ENCODE measurements at places on chromosomes 5 and 9.

DNA sequence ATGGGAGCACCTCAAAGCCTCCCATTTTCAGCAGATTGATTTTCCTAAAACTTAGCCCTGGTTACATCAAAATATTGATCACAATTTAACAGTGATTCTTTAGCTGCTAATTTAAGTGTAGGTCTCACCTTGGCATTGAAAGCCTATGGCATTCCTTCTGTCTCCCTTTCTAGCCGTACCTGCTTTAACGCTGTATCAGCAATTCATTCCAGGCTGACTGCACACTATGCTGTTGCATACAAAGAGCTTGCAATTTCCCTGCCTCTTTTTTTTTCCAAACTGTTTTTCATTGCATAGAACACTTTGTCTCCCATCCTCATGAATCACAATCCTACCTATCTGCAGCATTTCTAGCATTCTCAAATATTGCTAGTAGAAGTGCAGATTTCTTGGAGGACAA, 8.9 kb upstream of the AMACR start:
- DNase-seq = no peak

- DNase-seq = peak; percentile 12
Measured at GRCh38 chr5:122392824-122393223, 80.8 kb downstream of the SNCAIP start.

DNA sequence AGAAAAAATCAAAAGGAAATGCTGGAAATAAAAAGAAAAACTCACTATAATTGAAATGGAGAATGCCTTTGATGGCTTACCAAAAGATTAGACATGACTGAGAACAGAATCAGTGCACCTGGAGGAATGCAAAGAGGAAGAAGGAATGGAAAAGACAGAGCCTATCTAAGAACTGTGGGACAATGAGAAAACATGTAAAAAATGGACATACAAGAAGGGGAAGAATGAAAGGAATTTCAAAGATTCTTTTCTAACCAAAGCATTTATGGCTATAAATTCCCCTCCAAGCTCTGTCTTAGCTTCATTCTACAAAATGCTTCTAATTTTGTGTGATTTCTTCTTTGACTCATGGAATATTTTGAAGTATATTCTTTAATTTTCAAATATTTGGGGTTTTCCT, 47.5 kb upstream of the CLK4 start:
- no peak for DNase-seq

DNA sequence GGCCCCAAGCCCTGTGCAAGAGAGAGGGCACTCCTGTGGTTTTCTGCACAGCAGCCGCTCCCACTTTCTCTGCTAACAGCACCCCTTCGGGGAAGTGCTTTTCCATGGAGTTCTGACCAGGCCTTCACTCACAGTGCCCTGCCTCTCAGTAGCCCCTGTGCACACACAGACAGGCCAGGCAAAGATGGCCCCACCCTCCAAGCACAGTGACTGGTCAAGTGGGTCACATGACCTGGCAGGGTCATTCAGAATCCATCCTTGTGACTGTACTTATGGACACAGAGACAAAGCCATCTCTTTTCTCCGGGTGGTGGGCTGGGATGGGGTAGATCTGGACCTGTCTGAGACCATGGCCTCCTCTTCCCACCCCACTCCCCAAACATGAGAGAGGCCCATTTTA, 82.5 kb downstream of the PSD2 start:
- no peak for DNase-seq

- no peak for DNase-seq
Measured at GRCh38 chr5:17785774-17786173, 151.5 kb downstream of the TAF11L14 start.

DNA sequence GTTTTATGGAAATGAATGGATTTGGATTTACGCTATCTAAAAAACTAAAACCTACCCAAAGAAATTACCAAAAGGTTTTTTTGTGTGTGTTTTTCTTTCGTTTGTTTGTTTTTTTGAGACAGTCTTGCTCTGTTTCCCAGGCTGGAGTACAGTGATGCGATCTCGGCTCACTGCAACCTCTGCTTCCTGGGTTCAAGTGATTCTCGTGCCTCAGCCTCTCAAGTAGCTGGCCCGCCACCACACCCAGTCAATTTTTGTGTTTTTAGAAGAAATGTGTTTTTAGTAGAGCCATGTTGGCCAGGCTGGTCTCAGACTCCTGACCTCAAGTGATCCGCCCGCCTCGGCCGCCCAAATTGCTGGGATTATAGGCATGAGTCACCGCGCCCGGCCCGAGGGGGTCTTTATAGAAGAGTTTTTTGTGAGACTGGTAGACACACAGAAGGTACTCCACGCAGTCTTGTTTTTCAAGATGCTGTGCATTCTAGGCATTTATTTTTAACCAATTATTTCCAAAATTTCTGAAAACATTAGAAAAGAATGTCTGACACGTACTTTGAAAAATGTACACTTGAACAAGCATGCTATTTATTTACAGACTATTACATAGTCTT, 75.7 kb downstream of the NR6A1 start:
- no peak for DNase-seq

DNA sequence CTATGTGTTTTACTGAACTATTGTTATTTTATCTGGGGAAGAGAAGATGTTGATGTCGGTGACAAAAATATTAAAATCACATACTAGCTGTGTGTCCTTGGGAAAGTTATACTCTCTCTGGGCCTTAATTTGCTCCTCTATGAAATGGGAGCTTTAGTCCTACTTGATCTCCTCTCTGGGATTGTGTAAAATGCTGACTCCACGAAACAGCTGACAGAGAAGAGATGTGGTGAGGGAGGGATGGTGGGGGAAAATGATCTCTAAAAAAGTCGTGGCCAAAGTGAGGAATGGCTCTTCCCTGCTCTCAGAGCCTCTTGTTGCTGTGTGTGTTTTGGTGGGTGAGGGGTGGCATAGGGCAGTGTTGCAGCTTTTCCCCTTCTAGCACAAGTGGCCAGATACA, 173.7 kb downstream of the MELK start:
- no peak for DNase-seq

DNA sequence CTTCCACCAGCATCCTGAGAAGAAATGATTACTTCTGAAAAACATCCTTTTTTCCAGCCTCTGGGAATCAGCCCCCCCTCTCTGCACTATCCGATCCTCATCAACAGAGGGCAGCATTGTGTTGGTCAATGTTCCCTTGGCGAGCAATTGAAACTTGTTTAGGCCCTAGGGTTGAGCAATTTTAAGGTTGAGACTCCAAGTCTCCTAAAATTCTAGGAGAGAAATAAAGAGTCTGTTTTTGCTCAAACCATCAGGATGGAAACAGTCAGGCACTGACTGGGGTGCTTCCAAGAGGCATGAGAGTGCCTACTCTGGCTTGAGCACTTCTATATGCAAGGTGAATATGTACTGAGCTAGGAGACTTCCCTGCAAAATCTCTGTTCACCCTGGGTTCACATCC, 12.4 kb upstream of the CYFIP2 start:
- peak; percentile 12 for DNase-seq

GRCh38 chr5:17436761-17437221, 61.2 kb upstream of the TAF11L2 start:
- DNase-seq = peak; percentile 67

DNA sequence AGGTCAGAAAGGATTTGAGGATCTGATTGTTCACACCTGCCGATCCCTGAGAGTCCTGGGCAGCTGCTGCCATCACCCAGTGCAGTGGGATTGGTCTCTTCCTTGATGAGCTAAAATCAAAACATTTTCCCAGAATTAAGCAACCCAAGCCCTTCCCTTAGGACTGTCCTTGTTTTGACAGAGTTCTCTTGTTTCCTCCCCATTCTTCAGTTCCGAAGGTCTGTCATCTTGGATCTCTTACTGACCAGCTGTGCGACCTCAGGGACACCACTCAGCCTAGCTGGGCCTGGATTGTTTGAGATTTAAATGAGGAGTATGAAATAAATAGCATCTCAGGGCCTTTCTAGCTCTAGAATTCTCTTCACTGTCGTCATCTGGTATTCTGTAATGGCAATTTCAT, 90.3 kb upstream of the IQGAP2 start:
- no peak for DNase-seq

DNA sequence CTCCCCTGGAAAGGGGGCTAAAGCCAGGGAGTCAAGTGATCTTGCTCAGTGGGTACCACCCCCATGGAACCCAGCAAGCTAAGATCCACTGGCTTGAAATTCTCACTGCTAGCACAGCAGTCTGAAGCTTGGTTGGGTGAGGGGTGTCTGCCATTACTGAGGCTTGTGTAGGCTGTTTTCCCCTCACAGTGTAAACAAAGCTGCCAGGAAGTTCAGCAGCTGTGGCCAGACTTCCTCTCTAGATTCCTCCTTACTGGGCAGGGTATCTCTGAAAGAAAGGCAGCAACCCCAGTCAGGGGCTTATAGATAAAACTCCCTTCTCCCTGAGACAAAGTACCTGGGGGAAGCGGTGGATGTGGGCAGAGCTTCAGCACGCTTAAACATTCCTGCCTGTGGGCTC, 17.1 kb upstream of the EPB41L4A start:
- no peak for DNase-seq

DNA sequence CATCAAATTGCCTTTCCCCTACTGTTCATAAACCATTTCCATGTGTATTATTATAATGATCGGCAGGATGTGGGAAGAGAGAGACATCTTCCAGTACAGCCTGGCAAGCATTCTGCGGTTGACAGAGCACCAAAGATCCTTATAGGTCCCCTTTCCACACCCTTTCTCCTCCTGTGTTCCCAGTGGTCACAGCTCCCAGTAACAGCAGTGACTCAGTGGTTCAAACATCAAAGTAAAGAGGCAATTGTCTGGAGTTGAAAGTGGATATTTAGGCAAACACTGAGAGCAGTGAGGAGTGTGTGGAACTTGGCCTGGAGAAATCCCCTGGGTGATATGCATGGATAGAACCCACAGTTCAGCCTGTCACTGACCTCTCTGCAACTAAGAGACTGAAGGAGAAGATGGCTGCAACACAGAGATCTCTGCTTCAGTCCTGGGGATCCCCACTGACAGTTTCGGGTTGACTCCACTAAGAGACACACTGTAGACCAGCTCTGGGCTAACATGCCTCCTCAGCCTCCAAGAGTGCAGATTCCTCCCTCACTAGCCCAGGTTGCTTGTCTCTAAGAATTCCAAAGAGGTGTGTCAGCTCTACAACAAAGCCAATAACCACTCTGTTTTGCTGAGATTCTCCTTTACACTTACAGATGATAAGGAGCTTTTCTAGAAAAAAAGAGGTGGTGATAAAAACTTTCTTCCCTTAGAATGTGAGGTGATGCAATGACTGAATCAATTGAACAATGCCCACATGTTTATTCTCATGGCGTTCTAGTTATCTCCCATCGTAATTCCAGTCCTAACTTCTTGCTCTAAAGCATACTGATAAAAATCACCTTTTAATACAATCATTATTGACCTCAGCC, 94.4 kb upstream of the IL6ST start:
- no peak for DNase-seq

- no peak for DNase-seq
Measured at GRCh38 chr9:128249558-128249907, 26.3 kb downstream of the GOLGA2 start.

DNA sequence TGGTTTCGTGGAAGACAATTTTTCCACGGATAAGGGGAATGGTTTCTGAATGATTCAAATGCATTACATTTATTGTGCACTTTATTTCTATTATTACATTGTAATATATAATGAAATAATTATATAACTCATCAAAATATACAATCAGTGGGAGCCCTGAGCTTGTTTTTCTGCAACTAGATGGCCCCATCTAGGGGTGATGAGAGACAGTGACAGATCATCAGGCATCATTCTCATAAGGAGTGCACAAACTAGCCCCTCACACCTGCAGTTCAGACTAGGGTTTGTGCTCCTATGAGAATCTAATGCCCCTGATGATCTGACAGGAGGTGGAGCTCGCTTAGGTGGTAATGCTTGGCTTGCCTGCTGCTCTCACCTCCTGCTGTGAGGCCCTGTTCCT, 6.4 kb downstream of the ISCA1 start:
- DNase-seq = no peak

- peak; percentile 65 for DNase-seq
Measured at GRCh38 chr5:93717162-93717561, 24.2 kb downstream of the POU5F2 start.

- DNase-seq = no peak
Measured at GRCh38 chr5:134577022-134577795, 51.7 kb downstream of the JADE2 start.

DNA sequence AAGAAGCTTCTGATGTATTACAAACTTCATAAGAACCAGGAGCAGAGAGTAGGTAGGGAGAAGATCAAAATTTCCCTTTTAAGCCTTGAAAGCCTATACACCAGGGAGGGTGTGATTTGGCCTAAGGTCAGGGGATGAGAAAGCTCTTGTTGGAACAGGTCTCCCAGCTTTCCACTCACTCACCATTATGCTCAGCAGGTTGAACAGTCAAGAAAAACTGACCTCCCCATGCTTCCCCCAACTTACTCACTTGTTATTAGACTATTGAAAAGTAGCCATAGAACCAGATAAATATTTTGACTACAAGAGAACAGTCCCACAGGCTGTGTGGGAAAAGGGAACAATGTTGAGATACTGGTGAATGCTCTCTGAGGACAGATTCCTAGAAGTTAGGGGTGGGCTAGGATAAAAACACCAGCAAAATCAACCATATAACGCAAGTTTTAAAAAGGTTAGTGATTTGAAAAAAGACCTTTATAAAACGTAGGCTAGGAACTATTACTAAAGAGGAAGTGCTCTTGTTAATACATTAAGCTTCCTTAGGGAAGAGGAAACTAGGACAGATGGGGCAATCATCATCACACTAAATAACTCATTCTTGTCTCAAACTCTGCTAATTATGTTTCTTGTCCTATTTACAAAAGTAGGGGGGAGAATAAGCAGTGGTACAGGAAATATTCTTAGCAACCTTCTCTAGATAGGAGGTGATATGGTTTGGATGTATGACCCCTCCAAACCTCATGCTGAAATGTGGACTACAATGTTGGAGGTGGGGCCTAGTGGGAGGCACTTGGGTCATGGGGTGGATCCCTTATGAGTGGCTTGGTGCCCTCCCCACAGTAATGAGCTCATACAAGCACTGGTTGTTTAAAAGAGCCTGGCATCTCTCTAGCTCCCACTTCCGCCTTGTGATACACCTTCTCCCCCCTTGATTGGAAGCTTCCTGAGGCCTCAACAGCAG, 31.0 kb downstream of the PCDHGC5 start:
- DNase-seq = peak; percentile 26

DNA sequence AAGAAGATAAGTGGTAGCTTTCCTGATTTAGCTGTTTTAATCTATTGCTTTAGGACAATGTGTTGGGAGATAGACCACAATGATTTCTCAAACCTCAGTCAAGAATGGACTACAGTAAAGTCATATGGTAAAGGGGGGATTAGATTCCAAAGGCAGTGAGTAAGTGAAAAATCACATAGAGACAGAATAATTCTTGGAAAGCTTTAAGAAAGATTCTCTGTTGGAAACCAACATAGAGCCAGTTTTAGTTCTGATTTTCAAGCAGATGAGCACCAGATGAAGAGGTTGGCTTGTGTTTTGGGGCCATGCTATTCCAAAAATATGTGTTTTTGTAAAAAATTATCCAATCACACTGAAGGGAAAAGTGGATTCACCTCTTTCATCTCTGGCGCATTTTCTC, 256.8 kb upstream of the RPS23 start:
- no peak for DNase-seq

GRCh38 chr5:170681013-170681433, 102.5 kb upstream of the GABRP start:
- DNase-seq = peak; percentile 27
